ENCODE measurements at places on chromosomes 1 and 21.

DNA sequence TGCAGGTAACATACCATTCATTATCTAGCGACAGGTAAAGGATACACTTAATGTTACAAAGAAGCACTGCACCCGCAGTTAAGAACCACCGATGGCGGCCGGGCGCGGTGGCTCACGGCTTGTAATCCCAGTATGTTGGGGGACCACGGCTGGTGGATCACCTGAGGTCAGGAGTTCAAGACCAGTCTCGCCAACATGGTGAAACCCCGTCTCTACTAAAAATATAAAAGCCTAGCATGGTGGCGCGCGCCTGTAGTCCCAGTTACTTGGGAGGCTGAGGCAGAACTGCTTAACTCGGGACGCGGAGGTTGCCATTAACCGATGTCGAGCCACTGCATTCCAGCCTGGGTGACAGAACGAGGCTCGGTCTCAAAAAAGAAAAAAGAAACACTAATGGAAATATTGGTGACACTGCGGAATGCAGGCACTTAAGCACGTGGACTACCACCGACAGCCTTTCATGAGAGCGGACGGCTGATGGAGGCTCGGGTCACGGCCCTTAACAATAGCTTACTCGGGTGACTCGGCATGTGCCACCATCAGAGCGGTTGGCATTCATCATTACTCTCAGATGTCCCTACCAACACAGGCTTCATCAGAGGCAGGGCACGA lies 542 bp downstream of the GAS5 start:
- DNase-seq: no peak

DNA sequence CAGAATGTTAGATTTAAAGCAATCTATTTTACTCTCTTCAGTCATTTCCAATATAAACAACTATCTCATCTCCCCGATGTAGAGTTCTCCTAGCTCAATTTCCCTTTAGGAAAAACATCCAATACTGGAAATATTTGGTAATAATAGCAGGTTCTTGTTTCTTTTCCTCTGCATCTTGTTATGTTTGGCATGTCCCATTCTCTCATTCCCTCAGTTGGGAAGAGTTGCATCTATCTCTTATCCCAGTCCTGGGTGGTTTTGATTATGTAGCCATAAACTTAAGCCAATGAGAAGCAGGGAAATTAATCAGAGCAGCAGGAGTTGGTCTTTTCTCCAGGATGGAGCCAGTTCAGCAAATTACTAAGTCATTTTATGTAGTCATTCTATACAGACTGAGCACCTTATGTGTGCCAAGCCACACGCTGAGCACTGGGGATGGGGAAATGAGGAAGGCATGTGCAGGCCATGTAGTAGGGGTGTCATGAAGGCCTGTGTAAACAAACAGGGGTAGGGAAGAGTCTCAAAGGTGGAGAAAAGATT lies 418.2 kb upstream of the NFIA start:
- DNase-seq: no peak

GRCh38 chr1:154614901-154615300 lies 6.9 kb upstream of the ADAR start:
- no peak for DNase-seq

DNA sequence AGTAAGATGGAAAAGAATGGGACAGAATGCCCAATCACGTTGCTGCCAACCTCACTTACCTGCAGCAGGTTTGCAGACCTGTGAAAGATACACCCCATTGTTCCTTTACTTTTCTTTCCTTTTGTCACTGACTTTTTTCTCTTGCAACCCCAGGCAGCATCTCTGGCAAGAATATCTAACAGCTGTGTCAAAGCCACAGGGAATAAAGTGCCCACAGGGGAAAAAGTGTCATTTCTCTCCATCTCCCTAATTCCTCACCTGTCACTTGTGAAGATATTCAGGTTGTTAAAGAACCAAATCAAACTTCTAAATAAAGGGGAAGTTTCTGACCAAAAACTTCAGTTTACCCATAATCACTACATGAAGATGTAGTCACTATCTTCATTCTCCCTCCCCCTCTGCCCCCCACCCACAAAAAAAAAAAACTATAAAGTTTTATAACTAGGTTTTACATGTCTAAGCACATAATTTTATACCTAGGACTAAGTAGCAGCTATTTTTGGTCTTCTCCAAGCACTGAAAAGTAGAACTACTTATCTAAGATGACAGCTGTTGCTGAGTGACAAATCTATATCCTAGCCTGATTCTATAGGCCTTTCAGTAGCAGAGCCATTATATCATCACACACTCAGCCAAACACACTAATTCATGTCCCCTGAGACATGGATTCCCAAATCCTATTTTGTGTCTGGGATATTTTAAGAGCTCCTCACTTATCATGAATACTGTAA lies 54.9 kb downstream of the TBX15 start:
- DNase-seq: no peak

GRCh38 chr1:169860187-169860586 lies 33.5 kb downstream of the SCYL3 start:
- DNase-seq: no peak

DNA sequence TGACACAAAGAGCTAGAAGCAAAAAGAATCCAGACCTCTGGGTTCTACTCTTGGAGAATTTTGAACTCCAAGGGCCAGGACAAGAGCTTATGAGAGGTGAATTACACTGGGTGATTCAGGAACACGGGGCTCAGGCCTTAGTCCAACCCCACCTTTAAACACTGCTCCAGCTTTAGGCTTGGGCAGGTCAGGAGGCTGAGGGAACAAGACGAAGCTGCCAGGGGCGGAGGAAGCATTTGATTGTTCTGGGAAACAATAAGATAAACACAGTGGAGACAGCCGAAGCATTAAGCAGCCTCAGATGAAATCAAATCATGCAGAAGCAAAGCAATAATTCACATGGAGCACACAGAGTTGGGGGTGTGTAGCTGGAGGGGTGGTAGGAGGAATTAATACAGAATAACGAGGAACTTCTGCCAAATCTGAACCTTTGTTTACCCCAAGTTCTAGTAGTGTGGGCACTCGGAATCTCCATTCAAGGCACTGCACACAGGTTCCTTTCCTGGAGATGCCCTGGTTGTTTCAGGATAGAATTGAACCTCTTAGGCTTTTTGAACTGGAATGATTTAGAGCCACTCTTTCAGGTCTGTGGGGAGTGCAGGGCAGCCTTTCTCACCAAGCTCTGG lies 93.2 kb downstream of the PLXNA2 start:
- no peak for DNase-seq

DNA sequence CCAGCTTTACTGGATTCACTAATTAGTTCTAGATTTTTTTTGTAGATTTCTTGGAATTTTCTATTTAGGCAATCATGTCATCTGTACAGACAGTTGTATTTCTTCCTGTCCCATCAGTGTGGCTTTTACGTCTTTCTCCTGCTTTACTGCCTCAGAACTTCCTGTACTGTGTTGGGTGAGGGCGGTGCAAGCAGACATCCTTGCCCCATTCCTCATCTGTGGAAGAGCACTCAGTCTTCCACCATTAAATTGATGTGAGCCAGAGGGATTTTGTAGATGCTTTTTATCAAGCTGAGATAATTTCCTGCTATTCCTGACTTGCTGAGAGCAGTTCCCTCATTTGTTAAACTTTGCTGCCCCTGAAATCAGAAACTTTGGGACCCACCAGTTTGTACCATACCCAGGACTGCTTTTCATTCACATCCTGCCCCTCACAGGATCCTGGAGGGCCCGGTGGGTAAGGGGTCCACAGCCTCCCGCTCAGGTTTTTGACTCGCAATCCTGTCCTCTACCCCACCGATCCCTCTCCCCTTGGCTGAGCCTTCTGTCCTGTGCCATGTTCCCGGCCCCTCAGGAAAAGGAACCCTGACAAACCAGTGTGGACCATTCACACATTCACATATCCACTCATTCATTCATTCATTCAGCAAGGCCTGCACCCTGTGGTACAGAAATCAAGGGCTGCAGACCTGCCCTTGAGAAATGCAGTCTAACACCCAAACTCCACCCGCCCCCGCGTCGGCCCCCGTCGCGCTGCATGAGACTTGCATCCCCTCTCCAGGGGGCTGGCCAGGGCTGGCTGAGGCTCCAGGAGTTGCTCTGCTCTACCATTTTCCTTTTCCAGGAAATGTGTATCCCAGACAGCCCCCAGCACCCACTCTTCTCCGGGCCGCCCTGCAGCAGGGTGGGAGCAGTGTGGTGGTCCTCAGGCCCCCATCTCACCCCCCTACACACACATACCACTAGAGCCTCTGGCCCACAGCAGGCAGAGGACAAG lies 246.5 kb upstream of the VAMP3 start:
- no peak for DNase-seq

DNA sequence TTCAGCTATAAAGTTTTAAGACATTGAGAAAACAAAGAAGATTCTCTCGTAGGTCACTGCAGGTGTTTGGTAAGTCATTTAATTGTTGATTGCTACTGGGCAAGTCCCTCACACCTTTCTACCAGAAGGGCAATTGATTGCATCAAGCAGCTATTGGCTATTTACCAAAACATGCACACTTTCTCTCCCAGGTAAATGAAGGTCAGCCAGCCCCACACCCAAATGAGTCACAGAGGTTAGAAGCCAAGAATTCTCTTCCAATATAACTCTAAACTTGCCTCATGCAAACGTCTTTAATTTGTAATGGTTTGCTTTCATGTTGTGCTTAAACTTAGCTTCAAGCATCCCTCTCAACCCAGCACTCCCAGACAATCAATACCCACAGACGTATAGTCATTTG lies 475.3 kb upstream of the ADGRL2 start:
- no peak for DNase-seq

GRCh38 chr1:219161371-219161770 lies 12.3 kb upstream of the LYPLAL1 start:
- DNase-seq: no peak

- no peak for DNase-seq
Observed at GRCh38 chr1:77741316-77741715, 18.3 kb downstream of the USP33 start.

DNA sequence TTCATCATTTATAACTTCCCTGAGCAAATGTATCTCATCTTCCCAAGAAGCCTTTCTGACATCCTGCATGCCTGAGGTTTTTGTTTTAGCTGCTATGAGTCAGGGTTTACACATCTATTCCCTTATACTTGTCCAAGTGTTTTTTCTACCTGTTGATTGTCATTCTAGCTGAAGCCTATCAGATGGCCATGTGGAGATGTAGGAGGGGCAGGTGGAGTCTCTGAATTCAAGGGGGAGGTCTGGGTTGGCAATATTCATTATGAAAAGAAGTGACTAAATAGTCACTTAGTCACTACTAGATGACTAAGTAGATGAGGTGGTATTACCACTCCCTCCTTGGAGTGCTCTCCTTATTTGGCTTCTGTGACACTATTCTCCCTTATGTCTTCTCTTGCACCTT lies 52.4 kb downstream of the XCL1 start:
- no peak for DNase-seq

DNA sequence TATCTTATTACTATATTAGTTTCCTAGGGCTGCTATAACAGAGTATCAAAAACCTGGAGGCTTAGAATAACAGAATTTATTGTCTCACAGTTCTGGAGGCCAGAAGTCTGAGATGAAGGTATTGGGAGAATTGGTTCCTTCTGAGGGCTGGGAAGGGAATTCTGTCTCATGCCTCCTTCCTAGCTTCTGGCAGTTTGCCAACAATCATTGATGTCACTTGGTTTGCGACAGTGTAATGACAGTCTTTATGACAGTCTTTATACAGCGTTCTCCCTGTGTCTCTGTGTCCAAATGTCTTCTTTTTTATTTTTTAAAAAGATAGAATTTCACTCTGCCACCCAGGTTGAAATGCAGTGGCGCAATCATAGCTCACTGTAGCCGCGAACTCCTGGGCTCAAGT lies 15.8 kb upstream of the CENPF start:
- DNase-seq: no peak

- DNase-seq: no peak
Observed at GRCh38 chr1:193538003-193538354, 351.6 kb upstream of the B3GALT2 start.

DNA sequence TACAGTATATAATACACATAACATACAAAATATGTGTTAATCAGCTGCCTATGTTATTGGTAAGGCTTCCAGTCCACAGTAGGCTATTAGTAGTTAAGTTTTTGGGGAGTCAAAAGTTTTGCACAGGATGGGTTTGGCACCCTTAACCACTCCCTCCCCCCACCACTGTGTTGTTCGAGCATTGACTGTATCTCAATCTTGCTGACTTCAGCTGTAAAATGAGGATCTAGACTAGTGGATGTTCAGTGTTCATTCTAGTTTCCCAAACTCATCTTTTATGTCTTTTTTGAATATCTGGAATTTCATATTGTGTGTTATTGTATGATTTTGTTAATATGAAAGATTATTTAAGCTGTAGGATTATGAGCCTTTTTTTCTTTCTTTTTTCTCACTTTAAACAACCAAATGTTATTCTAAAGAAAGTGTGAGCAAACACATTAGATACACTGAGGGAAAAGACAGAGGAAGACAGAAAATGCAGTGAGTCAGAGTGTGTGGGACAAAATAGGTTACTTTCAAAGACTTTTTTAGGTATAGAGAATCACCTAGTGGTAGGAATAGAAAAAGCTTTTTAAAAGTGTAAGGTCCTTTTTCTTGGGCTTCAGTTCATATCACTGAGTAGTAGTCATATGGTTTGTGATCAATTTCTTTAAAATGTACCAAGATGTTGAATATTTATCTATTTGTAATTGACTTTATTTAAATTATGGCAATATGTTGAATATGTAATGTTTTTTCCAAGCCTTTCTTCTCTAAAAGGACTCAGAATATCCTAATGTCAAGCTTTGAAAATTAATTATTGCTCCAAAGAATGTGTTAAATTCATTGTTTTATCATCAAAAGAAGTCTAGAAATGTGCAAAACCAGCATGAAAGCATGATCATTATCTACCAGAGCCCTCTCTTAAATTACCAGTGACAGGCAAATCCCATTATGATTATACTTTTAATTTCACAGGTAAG lies 17.9 kb upstream of the CENPF start:
- peak; percentile 14 for DNase-seq

- no peak for DNase-seq
Observed at GRCh38 chr1:119489201-119489600, 17.8 kb upstream of the HSD3B1 start.

GRCh38 chr1:64969305-64970046 lies 3.1 kb upstream of the JAK1 start:
- no peak for DNase-seq

- no peak for DNase-seq
Observed at GRCh38 chr1:241902391-241903065, 54.5 kb downstream of the EXO1 start.

DNA sequence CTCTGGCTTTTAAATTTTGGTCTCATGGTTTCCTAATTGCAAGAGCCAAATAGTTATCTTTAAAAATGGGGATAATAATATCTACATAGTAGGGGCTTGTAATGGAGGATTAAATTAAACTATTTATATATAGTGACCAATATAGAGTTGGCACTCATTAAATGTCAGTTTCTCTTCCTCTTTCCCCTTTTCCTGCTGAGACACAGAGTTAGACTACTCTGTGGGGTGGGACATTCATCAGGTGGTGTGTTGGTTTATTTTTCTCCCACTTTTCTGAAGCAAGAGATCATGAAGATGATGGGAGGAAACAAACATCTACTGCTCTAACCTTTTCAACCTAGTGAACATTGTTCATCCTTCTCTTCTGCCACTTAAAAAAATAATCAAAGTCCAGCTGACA lies 17.3 kb upstream of the RAP1A start:
- no peak for DNase-seq

DNA sequence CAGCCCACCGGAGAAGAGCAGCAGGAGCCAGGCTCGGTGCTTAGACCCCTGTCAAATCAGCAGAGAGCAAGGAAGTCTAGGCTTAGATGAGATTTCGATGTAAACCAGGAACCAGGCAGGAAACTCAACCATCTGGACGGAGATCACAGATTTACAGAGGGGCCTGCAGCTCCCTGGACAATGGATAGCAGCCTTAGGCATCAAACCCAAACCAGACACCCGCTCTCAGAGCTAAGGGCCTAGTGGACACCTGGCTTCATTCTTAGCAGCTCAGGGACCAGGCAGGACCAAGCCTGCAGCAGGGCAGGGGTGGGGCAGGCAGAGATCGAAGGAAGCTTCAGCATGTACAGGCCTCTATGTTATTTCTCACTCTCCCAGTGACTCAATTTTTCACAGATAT lies 127.8 kb upstream of the FMN2 start:
- no peak for DNase-seq

Measured in midbrain (tissue), 1 donor.